ENCODE measurements at places on chromosomes 13 and 19.

DNA sequence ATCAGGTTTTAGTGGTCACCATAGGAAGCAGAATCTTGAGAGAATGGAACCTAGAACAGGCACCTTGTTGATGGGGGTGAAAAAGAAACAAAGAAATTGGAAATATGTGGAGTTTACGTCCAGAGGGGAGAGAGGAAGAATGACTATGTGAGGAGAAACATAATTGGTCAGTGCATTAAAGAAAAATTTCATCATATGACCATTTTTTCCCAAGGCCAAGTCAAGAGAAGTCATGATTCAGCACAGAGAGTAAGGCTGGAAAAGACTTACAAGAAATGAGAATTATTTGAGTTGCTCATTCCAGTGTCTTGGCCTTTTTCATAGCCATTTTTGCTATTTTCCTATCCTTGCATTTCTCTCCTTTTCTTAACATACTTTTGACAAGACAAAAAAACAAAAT is 421.7 kb downstream of the EFNB2 start:
- DNase-seq, result no peak

DNA sequence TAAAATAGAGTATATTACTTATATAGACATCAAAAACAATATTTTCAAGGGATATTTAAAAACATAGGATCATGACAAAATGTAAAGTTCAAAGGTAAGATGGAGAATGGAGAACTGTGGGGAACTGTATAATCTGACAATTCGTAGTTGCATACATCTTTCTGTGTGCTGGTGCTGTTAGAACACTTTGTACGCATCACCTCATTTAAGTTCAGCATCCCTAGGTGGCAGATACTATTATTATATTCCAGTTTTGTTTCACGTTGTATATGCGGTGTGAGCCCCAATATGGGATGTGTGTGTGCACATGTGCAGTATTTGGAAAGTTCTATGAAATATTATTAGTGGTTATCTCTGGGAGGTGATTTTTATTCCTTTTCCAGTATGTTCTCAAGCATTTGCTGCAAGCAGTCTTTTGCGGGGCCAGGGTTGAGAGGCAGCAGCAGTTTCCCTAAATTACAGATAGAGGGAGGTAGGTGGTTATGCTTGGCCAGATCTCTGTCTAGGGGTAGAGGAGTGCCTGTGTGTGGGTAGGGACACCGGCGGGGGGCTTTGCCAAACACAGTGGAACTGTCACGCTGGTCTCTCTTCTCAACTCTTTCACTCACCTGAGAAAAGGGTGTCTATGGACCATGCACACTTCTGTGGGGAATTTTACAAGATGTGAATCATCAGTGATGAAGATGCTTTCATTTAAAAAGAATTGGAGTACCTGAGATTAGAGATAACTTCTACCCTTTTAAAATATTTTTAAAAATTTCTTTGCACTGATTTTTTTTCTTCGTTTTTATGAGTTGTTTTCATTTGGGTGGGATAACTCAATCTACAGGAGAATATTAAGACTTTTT is 55.6 kb upstream of the ALOX5AP start:
- DNase-seq, result no peak

GRCh38 chr19:28956961-28957360 is 256.0 kb downstream of the UQCRFS1 start:
- DNase-seq, result no peak

- DNase-seq, result peak; percentile 48
Observed at GRCh38 chr13:110713981-110714796, 689 bp downstream of the ING1 start.

GRCh38 chr13:42474954-42475353 is 99.0 kb upstream of the TNFSF11 start:
- no peak for DNase-seq

- no peak for DNase-seq
Observed at GRCh38 chr13:51843529-51843928, 1.4 kb downstream of the TMEM272 start.

GRCh38 chr19:32289566-32290210 is 55.7 kb upstream of the ZNF507 start:
- DNase-seq, result no peak

DNA sequence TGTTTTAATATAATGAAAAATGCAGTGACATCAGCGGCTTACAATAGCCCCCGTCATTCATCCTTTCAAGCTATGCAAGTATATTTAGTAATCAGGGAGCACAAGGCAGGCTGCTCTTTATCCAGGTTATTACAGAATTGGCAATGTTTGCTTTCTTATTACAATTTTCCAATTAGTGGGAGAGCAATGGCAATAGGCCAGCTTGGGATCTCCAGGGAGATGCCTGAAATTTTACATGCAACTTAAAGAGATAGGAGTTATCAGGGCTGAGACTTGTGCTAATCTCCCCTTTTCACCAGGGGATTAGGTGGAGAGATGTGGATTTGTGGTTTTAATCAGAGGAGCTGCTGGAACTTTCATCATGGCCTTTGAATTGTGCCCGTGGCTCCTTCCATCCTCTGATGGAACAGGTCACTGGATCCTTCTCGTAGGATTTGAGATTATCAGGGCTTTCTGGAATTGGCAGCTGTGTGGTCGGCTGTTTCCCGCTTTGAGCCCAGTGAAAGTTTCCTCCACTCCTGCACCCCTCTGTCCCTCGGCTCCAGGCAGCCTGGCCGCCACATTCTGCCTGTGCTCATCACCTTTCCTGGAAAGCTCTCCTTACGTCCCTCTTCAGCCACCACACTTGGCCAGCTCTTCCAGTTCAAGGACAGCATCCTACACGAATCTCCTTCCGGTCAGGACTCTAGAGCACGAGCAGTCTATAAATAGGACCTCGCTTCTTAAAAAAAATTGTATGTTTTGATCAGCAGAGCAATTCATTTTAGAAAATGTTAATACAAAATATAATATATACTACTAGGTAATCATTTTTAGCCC is 47.0 kb downstream of the CBY2 start:
- DNase-seq, result no peak

All from stimulated activated CD4-positive, alpha-beta T cell treated with anti-CD3 and anti-CD28 coated beads, Interleukin-1b, Interleukin-23, amount 100 ng/mL, for 1 hour (primary cell).